ENCODE measurements at places on chromosomes 4 and X. TPM values are rescaled to one million over a fixed set of nuclear protein-coding genes. Genes with fewer than 3 reads are reported as not detected.

Gene STOX2
- 31.1 TPM for total RNA-seq

DNA sequence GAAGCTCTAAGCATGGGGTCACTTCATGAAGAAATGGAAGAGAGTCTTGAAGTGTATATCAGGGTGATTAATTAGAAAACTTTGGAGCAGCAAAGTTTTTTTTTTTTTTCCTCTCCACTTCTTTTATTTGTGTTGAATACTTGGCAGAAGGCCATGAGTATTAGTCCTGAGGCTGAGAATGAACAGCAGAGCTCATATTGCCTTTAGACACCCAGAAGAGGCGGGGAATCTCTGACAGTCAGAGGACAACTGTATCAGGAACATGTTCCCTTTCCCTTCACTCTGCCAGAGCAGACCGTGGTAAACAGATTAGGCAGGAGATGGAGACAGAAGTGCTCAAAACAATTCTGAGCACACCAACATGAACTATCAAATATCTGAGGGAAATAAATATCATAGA, 300.9 kb downstream of the FAM47A start:
- DNase-seq = no peak

Gene KLB
- total RNA-seq = 0.30 TPM

DNA sequence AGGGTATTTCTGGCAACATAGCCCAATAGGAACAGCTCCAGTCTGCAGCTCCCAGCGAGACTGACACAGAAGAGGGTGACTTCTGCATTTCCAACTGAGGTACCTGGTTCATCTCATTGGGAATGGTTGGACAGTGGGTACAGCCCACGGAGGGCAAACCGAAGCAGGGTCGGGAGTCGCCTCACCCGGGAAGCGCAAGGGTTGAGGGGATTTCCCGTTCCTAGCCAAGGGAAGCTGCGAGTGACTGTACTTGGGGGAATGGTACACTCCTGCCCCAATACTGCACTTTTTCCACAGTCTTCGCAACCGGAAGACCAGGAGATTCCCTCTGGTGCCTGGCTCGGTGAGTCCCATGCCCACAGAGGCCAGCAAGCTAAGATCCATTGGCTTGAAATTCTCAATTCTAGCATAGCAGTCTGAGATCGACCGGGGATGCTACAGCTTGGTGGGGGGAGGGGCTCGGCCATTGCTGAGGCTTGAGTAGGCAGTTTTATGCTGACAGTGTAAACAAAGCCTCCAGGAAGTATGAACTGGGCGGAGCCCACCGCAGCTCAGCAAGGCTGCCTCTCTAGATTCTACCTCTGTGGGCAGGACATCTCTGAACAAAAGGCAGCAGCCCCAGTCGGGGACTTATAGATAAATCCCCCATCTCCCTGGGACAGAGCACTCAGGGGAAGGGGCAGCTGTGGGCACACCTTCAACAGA, 14.0 kb upstream of the ADAD1 start:
- DNase-seq = no peak

DNA sequence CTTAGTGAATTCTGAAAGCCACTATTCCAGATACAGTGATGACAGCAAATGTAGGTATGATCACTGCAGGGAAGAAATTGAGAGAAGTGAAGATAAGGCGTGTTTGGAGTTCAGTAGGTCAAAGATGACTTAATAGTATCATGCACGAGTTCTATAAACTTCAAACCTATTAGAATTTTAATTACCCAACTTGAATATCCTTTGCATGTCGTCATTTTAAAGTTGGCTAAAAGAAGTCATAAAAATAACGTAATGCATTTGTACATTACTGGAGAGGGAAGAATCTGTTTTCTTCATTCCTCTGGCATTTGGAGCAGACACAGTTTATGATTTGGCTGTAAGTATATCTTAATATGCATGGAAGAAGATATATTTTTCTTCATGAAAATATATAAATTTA, 68.6 kb upstream of the MXRA5 start:
- no peak for DNase-seq

DNA sequence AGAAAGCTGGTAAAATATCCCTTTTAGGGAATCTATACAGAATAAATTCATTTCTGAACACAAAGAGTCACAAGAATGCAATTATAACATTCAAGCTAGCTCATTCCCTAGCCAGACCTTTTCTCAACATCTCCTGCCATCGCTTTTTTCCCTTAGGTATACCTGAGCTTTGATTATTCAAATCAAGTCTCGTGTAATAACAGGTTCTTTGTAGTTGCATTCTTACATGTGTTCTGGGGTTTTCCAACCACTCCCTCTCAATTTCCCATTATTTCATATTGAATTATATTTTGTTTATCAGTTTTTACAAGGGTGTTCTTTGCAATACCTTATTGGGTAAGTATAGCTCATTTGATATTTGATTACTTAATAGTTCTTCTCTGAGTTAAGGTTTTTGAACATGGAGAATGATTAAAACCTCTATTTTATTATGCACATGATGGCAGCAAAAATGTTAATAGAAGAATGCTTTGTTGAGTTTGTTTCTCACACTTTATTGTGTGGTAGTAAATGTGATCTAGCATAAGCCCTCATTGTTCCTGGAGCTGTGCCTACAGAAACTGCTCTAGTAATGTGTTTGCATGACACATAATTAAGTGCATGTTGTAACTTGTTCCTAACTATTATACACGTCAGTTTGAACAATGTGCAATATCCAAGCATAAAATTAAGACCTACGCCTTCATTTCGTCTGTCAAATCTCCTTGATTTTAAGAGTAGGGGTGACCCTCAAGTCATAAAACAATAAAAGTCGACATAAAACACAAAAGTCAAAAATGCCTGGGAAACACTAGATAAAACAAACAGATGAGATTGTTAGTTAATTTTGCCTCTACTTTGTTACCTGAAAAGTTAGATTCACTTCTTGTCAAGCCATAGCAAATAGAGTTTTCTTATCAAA, 124.0 kb upstream of the POF1B start:
- DNase-seq = no peak

DNA sequence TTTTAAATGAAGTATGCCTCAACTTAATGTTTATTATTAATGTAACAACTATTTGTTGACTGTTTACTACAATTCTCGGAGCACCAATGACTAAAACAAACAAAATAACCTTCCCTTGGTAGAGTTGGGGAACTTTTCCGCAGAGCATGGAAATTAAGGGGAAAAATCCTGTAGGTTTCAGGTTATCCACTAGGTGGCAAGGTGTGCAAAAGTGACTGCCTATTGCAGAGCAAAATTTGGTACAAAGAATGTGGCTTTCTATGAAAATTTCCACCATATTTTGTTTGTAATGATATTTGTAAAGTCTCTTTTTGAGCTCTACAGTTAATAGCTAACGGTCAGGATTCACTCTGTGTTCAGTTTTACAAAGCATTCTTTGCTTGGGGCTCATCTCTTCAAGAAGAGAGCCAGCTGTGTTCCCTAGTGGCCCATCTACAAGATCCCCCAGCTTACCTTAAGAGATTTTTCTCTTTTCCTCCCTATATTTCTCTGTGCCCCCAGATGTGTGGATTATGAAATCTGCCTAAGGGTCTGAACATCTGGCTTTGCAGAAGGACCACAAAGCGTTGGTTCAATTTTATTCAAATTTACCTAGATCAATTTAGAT, 61.1 kb downstream of the FBXO8 start:
- peak; percentile 55 for DNase-seq

Gene FAT4
- total RNA-seq = 75.4 TPM

GRCh38 chrX:37686996-37687395, 1.4 kb downstream of the XK start:
- no peak for DNase-seq

Gene ZNF275
- total RNA-seq = 13.7 TPM

Gene NAP1L2
- total RNA-seq = 57.0 TPM

DNA sequence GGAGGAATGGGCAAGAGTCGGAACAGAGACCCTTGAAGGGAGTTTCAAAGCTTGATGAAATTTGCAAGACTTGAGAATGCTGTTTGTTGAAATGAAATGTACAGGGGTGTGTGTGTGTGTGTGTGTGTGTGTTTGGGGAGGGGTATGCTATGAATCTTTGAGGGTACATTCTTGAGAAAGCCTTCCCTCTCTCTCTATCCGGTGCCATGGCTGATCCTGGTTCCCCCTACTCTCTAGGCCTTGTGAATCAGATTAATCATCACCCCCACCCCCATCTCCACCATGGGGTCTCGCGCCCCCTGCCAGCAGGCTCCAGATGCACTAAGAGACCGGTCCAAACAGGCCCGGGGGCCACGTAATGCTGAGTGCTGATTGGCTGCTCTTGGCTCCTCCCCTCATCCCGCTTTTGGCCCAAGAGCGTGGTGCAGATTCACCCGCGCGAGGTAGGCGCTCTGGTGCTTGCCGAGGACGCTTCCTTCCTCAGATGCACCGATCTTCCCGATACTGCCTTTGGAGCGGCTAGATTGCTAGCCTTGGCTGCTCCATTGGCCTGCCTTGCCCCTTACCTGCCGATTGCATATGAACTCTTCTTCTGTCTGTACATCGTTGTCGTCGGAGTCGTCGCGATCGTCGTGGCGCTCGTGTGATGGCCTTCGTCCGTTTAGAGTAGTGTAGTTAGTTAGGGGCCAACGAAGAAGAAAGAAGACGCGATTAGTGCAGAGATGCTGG, at the start of gene HTR2C:
Gene HTR2C (plus strand): TSS at position 441 of the 729 bp plus-strand sequence. CDS start 142,851 bp downstream, outside the sequence.
- DNase-seq = peak; percentile 19

- peak; percentile 40 for DNase-seq
These were observed 373.0 kb upstream of the RASGEF1B start for GRCh38 chr4:81844717-81845116.

GRCh38 chr4:8023696-8024033, 84.0 kb upstream of the AFAP1 start:
- no peak for DNase-seq

All from spinal cord (tissue), 10 donors.